ENCODE measurements at places on chromosomes 3 and 15.

- no peak for DNase-seq
Measured at GRCh38 chr3:125123451-125124305, 67.9 kb upstream of the HEG1 start.

GRCh38 chr3:132629928-132630327 is 29.7 kb downstream of the ACAD11 start:
- DNase-seq: no peak

- no peak for DNase-seq
Measured at GRCh38 chr15:29131840-29132420, 137.7 kb downstream of the NSMCE3 start.

DNA sequence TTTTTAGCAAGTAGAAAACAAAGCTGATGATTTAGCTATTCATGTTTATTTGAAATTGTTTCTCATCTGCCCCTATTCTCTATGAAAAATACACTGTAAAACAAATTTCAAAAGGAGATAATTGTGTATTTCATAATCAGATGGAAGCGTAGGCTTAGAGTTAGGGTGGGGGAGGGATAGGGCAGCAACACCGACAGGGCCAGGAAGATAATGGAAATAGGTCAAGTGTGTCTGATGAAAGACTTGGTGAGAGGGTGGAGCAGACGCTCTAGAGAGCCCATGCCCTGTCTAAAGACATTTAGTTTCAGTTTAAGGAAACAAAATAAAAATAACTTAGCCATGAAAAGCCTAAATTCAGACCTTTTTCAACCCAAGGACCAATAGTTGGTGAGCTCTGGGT is 51.6 kb upstream of the ARL6 start:
- no peak for DNase-seq

All from stimulated activated CD4-positive, alpha-beta T cell treated with anti-CD3 and anti-CD28 coated beads, Interleukin-12 subunit alpha, Interleukin-12 subunit beta, amount 100 ng/mL, for 48 hours (primary cell).